ENCODE measurements at places on chromosomes 6 and 20. TPM values are rescaled to one million over a fixed set of nuclear protein-coding genes. Genes with fewer than 3 reads are reported as not detected.

- DNase-seq, result no peak
Measured at GRCh38 chr6:158191761-158192160, 23.6 kb downstream of the GTF2H5 start.

- DNase-seq, result no peak
Measured at GRCh38 chr6:98985391-98985790, 37.6 kb upstream of the FBXL4 start.

Gene ADAM33
- total RNA-seq, result not detected

Gene ZC2HC1B
- not detected for total RNA-seq

Gene BPIFB1
- not detected for total RNA-seq

Measured in activated T-helper 2 cell treated with anti-CD3 and anti-CD28 coated beads, Interferon-gamma antibody, Interleukin-2, Interleukin-4, amounts not matched to agents 10 μg/mL and 5 μg/mL and 100 μg/mL, durations not matched to agents 14 hours and 24 hours and 36 hours (primary cell).